Activated naive CD8-positive, alpha-beta T cell treated with anti-CD3 and anti-CD28 coated beads for 36 hours (primary cell): ENCODE measurements at places on chromosomes 7 and 10.

DNA sequence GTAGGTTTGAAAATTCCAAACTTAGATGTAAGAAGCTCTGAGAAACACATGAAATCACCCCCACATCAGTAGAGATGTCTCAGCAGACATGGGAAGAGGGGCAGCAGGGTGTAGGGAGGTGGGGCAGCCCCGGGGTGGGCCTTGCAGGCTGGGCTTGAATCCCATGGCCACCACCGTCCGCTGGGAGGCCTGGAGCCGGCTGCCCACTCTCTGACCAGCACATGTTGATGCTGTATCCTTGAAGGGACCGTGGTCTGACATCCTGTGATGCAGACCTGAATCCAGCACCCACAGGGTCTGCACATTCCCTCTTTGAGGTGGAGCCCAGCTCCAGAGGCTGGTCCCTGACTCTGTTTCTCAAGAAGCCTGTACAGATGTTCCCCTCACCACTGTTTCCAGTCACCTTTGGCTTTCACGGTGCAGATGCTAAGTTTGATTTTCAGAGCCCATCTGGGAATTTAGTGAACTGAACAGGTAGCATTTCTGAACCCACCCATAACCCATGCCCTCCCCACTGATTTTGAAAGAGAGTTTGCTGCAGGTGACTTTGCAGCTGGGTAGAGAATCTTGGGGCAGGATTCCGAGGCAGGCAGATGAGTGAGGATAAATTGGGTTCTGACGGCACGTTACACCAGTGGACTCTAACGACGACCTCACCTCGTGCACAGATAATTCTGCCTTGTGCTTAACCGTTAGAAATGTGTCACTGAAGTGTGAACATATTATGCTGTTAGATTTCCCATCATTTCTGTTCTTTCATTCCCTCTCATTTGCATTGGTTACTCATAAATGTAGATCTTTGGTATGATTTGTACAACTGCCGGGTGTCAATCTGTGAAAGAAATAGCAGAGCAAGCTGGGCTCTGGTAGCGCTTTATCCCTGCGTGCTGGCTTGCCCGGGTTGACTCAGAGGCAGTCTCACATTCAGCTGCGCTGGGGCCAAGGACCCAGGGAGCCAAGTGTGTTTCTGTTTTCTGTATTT lies 45.7 kb downstream of the IKZF1 start:
- peak; percentile 88 for DNase-seq

DNA sequence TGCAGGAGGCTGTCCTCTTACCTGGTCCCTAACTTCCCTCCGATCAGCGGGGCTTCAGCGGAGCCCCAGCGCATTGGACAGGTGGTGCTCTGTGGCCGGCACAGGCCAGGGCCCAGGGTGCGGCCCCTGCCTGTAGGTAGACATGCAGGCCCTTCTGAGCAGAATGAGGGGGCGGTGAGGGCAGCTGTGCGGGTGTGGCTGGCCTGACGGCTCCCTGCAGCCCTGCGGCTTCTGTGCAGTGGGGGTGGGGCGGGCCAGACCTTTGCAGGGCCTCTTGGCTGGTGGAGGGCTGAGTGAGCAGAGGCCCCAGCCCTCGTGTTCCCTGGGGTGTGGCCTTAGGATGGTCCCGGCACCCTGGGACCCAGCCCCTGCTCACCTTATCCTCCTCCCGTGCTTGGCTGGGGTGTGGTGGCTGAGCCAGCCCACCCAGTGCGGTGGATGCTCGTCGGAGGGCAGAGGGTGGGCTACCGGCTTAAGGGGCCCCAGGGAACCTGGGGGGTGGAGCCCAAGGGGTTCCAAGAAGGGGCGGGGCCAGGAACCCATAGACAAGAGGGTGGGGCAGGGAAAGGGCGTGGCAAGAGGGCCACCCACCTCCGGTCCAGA lies 175.2 kb upstream of the TNRC18 start:
- no peak for DNase-seq

- no peak for DNase-seq
These were observed 283.0 kb downstream of the ADK start for GRCh38 chr10:74433993-74434392.

DNA sequence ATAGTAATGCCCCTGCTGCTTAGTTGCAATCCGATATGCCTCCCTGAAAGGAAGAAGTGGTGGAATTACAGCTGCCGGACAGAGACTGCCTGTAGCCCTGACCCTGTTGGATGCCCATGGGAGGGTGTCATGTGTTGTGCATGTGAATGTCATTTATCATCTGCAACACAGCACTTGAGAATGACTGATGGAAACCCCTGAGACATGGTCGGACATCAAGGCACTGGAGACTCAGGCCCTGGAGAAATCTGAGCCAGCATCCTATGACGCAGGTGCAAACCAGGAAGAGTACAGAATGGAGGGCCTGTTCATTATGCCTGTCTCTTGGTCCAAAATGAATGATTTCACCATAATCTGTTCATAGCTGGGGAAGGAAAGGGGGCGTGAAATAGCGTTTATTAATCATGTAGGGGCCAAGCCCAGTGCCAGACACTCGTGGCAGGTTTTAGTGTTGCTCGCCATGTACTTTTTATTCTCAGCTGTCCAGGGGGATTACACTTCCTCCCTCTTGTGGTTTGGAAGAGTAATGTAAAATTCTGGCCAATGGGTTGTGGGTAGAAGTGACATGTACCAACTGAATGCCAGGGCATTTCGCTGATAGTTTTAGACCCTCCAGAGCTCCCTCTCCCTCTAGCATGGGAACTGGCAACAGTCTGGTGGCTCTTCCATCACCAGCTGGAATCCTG lies 23.0 kb upstream of the LEP start:
- DNase-seq = no peak

- DNase-seq = no peak
These were observed 3.6 kb downstream of the CCDC71L start for GRCh38 chr7:106657085-106657991.

DNA sequence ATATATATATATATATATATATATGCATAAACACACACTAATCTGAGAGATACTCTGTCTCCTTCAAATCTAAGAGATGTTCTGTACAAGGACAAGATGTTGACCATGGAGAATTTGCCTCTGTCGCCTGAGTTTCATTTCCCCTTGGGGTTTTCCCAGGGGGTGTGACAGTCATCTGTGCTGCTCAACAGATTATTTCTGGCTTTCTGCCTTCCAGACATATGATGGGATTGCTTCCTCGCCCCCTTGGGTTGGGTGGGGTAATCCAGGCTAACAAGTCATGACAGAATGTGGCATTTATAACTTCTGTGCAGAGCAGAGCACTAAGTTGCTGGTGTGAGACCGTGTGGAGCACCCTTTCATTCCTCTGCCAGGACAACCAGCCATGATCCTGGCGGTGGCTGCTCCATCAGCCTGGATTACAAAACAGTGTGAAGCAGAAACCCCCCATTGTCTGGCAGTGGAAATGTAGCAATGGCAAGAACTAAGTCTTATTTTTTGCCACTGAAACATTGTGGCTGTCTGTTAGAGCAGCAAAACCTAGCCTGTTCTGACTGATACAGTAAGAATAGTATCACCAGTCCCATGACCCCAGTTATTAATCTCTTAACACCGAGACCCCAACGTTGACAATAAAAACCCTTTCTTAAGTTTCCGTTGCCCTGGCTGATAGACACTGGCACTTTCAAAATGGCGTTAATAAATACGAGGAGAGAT lies 13.7 kb upstream of the USP6NL start:
- DNase-seq = peak; percentile 20

DNA sequence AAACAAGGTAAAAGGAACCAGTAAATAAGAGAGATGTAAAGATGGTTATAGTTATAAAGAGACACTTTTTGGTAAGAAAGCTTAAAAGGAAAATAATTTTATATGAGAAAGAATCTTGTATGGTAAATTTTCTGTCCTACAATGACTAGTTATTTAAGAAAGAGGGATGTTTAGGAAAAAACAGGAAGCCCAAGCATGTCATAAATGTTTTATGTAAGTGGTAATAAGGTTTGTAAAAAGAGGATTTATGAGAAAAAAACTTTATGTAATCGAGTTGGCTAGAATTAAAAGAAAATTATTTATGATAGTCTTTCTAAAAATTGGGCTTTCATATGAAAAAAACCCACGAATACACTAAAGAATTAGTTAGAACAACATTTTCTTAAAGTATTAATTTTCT lies 34.2 kb upstream of the CREB3L2 start:
- DNase-seq = no peak

DNA sequence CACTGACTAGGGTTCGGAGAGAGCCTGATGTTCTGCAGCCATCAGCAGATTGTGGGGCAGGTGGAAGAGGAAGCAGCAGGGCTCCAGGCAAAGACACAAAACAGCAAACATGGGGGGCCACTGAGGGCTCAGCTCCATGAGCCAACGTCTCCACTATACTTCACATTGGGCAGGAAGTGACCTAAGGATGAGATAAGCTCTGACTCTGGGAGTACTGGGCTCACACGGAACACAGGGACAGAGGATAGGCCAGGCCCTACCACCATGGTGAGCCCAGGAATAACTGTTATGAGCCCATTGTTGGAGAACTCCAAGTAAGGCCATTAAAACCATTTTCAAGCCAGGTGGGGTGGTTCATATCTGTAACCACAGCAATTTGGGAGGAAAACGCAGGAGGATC lies 14.9 kb upstream of the MRPS24 start:
- no peak for DNase-seq

DNA sequence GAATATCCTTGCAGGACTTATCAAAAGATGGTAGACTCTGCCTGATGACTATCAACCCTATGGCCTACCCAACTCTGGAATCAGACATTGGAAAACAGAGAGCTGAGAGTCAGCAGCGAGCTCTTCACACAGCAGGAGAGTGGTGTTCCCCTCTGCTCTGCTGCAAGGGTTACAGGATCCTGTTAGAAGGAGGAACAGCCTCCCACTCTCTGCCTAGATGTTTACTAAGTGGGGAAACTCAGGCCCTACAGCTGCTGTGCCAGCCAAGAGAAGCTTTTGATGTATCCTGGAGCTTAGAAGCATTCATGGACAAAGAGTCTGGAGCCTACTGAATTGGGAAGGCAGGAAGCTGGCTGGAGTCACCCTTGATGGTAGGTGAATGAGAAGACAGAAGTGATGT lies 104.6 kb downstream of the ABLIM1 start:
- no peak for DNase-seq

- peak; percentile 62 for DNase-seq
These were observed 45.0 kb downstream of the ZCCHC24 start for GRCh38 chr10:79400146-79401004.

GRCh38 chr7:44056681-44057080 lies 8.7 kb downstream of the PGAM2 start:
- DNase-seq = no peak

DNA sequence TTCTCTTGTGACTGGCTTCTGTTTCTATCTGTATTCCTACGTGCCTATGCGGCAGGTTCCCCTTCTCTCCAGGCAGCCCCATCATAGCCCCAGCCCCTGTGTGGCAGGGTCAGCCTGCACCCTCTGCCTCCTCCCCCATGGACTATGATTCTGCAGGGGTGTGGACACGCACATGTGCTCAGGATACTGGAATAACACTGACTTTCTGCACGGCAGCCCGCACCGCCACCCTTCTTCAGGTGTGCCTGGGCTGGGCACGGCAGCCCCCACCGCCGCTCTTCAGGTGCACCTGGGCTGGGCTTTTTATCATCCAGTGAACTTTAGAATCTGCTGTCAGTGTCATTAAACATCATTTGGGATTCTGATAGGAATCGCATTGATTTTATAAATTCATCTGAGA lies 202.6 kb upstream of the PPP2R2D start:
- no peak for DNase-seq

- peak; percentile 23 for DNase-seq
These were observed 67.6 kb downstream of the CDK6 start for GRCh38 chr7:92768501-92769393.

DNA sequence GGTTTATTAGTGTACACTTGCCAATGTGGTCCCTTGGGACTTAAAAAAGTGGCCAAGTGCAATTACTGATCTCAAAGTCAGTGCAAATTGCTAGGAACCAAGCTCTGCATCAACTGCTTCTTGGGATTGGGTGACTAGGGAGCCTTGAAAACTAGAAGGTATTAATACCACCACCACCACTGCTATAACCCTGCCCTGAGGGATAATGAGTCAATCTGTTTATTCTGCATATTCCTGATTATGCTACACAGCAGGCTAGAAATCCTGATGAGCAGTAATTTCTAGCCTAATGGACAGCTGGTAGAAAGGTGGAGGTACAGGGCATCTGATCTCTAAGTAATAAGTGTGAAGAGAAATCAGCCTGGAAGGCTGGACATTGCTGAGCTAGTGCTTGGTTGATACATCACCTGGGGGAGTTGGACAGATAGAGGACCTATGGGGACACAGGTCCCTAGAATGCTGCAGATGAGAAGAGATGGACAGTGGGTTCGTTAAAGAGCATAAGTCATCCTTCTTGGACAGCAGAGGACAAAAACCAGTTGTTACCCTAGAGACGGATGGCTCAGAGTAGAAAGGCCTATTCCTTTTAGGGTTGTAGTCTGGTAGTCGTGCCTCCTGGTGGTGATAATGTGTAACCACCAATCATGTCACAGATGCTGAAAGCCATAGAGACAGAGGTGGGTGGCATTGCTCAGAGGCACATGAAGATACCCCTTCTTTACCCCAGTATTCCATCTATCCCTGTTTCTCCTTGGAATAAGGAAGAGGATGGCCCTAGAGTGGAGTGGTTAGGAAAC lies 554.8 kb downstream of the SORCS1 start:
- no peak for DNase-seq

- DNase-seq = no peak
These were observed 280.5 kb downstream of the MAD1L1 start for GRCh38 chr7:1952169-1952760.

DNA sequence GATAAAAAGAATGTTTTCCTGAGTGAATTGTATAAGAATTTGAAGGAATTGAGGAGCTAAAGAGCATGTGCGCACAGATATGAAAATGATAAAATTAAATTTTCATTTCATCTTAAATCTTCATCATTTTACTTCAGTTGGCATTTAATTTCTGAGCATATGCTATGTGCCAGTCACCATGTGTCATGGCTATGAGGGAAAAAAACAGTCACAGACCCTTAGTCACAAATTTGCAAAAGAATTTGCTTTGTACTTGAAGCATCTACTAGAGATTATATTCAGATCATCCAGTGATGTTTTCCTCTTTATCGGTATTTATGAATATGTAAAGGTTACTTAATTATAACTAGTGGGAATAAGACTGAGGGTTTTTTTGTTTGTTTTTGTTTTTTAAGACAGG lies 29.8 kb downstream of the VCL start:
- no peak for DNase-seq

DNA sequence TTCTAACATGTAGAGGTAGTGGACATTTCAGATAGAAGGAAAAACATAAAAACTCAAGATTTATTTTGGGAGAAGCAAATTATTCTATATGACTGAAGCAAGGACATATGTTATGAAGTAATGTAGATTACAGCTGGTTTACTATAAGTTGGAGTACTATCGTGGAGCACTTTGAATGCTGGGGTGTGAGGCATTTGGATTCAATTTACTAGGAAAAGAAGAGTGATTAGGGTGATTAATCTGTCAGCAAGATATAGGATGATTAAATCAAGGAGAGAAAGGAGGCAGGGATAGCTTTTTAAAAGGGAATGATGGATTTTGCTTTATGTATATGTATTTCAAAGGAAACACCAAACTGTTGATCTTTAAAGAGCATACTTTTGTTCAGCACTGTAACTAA lies 318.4 kb upstream of the KAT6B start:
- no peak for DNase-seq

GRCh38 chr7:38655833-38656774 lies 24.9 kb upstream of the AMPH start:
- no peak for DNase-seq

GRCh38 chr7:130071701-130072622 lies 1.6 kb downstream of the KLHDC10 start:
- DNase-seq = peak; percentile 61
